ENCODE measurements at places on chromosomes 3 and 15. TPM values are rescaled to one million over a fixed set of nuclear protein-coding genes. Genes with fewer than 3 reads are reported as not detected.

Gene CLDN16
- not detected for polyA plus RNA-seq

Gene GOLGA8G
- polyA plus RNA-seq = not detected

Gene UQCC5
- polyA plus RNA-seq = 64.2 TPM

Gene ZNF80
- polyA plus RNA-seq = not detected

Gene TLR9
- polyA plus RNA-seq = 0.11 TPM

Data from GM23248 (cell line).